H9 (cell line): ENCODE measurements at places on chromosomes 7 and 10.

- peak; percentile 43 for DNase-seq
Observed at GRCh38 chr10:26437637-26438461, at the start of gene APBB1IP. APBB1IP (plus strand) TSS chr10:26438341; CDS start chr10:26492327, 53,986 bp downstream.

GRCh38 chr7:19916046-19916445 is 142.6 kb upstream of the TMEM196 start:
- no peak for DNase-seq

DNA sequence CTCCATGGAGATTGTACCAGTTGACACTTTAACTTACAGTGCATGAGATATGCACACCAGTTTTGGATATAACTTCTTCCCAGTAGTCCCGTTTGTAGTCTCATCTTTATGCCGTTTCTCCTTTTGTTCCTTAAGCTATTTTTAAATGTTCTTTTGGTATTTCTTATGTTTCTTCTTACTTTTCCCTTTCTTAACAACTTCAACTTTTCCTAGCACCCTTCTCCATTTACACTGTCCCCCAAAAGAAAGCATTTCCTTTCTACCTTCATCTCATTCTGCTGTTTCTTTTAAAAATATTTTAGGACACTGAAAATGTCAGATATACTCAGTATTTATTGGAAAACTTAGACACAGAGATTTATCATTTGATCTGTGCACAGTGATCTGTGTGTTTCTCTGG is 1.5 kb downstream of the PSMC2 start:
- no peak for DNase-seq

DNA sequence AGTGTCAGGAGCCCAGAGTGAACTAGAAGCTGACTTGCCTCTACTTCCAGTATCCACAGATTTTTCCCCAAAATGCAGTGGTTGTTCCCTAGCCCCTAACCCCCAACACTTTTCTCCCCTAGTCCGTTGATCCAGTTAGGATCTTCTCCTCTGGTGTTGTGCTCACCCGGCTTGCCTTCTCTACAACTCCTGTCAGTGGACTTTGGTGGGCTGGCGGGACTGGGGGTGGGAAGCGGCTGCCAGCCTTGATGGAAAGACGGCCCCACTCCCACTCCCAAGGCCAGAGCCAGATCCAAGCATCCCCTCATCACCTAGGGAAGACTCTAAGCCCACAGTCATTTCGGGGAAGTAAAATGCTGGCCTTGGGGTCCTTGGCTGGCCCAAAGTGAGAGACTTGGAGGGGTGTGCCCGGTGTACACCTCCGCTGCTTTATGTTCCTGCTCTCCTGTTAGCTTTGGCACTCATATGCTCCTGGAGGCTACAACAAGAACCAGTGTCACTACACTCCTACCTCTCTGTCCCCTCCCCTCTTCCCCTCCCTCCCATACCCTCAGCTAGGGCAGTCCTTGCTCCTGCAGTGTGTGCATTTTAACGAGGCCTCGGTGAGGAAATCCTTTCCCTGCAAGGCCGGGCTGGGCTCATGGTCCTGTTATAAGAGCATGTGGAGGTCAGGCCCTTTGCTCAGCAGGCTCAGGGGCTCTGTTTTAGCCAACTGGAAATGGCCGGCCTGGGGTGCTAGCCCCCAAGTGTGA is 930 bp upstream of the HOXA10 start:
- DNase-seq: peak; percentile 36

DNA sequence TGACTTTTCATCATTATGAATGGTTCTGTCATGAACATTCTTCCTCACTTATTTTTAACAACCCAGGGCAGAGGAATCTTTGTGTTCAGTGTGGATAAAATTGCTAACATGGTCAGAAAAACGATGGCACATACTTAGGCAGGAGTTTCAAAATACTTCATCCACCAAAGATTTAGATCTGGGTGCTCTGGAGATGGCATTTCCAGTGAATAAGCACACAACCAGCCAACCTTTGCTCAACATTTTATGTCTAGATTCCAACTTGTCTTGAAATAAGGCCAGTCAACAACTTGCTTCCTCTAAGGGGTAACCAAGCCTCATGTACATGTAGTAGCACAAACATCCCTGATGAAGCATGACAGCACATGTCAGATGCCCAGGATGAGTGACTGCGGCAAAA is 33.4 kb upstream of the ADRB1 start:
- DNase-seq: no peak

DNA sequence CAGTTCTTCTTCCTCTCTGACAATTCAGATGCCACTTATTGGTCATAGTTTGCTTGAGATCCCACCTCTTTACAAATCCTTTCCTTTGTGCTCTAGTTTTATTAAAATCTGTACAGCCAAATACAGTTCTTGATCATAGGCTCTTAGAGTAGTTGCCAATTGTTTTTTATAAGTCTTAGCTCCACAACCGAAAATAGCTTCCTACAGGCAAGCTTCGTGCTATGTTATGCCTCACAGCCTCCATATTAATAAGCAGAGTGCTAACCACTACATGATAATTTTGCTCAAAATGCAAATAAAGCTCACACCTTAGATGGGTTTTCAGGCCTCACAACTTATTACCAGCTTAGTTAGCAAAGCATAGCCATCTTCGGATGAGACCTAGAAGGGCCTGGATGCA is 688.9 kb downstream of the MAGI2 start:
- DNase-seq: no peak

- DNase-seq: no peak
Observed at GRCh38 chr10:23075672-23076071, 19.7 kb upstream of the MSRB2 start.

GRCh38 chr7:31735991-31736982 is 49.3 kb downstream of the PPP1R17 start:
- DNase-seq: peak; percentile 74

DNA sequence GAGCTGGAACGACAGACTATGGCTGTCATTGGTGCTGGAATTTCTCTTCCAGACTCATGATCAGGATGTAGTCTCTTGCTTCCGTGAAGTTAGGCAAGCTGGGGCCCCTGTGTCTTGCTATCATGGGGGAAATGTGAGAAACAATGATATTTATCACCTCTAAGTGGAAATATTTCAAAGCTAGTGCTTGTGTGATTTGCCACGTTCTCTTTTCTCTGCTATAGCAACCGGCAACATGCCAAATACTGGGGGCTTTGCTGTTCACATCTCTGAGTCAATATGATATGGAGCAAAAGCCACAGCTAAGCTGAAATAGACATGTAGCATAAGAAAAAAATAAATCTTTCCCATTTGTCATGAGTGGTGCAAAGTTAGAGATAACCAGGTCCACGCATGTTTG is 668.2 kb upstream of the IGFBP3 start:
- DNase-seq: no peak

GRCh38 chr10:45470098-45471012 is 96.3 kb downstream of the ALOX5 start:
- peak; percentile 68 for DNase-seq

DNA sequence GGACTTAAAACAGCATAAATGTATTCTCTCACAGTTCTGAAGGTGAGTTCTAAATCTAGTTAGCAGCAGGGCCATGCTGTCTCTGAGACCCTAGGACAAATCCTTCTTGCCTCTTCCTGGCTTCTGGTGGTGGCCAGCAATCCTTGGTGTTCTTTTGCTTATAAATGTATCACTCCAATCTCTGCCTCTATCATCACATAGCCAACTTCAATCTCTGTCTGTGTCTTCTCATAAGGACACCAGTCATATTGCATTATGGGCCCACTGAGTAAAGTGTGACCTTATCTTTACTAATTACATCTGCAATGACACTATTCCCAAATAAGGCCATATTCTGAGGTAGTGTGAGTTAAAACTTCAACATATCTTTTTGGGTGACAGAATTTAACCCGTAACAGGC is 778.9 kb downstream of the KCNMA1 start:
- DNase-seq: no peak

GRCh38 chr7:149126662-149127266 is 640 bp upstream of the ZNF425 start:
- no peak for DNase-seq

DNA sequence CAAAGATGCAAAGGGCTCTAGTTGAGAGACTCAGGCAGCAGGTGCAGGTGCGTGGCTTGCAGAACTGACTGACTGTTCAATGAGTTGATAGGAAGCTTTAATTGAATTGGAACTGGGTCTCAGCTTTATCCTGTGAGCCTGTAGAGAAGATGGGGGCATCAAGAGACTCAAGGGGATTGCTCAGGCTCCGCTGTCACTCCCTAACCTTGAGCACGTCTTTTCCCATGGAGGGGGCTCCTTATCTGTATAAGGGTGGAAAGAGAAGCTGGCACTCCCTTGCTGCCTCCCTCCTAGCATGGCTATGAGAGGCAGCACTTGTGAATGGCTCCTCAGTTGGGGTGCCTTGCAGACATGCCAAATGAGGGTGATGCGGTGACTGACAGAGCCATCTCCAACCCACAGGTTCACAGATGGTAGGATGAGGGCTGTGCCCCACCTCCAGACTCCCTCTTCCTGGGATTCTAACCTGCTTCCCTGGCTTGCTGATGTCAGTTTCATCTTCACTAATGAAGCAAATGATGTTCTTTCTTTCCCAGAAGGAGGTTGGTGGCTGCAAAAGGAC is 12.4 kb upstream of the PLEKHA1 start:
- no peak for DNase-seq

DNA sequence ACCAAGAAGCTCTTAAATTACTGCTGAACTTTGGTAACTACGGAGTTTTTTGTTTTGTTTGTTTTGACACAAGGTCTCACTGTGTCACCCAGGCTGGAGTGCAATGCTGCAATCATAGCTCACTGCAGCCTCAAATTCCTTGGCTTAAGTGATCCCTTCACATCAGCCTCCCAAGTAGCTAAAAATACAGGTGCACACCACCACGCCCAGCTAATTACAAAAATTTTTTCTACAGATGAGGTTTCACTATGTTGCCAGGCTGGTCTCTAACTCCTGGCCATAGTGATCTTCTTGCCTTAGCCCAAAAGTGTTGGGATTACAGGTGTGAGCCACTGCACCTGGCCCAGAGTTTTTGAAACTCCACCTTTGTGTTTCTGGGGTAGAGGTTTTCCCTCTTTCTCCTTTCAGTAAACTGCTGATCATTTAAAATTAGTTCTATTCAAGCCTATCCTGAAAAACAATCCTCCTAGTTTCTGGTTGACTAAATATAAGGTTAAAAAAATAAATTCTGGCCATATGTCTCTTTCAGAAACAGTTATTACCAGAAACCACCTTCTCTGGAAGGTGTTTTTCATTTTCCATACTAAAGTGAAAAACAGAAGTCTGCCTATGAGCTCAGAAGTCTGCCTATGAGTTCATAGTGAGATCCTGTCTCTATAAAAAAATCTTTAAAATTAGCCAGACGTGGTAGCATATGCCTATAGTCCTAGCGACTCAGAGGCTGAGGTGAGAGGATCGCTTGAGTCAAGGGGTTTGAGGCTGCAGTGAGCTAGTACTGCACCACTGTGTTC is 63.9 kb downstream of the VOPP1 start:
- no peak for DNase-seq

GRCh38 chr7:132485136-132485535 is 91.1 kb downstream of the PLXNA4 start:
- DNase-seq: no peak

- DNase-seq: no peak
Observed at GRCh38 chr7:78760620-78761355, 692.7 kb downstream of the MAGI2 start.

DNA sequence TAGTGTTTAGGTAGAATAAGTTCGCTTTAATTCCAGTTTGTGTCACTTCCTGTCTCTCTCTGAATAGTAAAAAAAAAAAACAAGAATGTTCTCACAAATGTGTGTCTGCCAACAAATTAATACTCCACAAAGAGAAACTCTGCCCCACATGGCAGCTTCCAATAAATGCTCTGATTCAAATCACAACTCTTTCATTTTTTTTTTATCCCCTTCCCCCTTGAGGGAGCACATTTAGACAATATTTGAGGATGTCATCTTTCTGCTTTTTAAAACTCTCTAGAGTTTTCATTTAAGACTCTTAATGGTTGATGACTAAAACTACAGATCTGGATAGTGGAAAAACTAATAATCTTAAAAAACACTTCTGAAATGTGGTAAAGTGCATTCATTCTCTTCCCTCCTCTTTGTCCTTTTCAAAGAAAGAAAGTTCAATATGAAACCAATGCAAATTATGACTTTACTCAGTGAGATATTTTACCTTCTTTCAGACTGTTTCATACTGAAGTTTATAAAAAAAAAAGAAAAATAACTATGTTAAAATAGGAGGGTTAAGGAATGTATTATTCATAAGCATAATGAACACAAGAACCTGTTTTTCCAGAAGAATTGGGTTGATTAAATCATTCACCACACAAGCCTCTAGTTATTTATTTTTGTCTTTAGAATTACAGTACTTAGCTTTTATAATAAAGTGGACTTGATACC is 42.3 kb downstream of the ARID5B start:
- no peak for DNase-seq

GRCh38 chr7:125193263-125193662 is 263.6 kb upstream of the POT1 start:
- no peak for DNase-seq

- DNase-seq: no peak
Observed at GRCh38 chr10:61472090-61472674, 19.0 kb upstream of the TMEM26 start.
